ENCODE measurements at places on chromosomes 6 and 20. TPM values are rescaled to one million over a fixed set of nuclear protein-coding genes. Genes with fewer than 3 reads are reported as not detected.

GRCh38 chr6:152068622-152069261, 261.3 kb downstream of the ESR1 start:
- no peak overlapping the region for H3K4me3 ChIP-seq
- no peaks in the 10 kb centered on the region for H3K27me3 ChIP-seq
- DNase-seq: no peak
- H3K27ac ChIP-seq: no peak overlapping the region
- H3K4me1 ChIP-seq: peaks cover 10% of the 10 kb centered on the region

GRCh38 chr6:68368845-68369244, 266.2 kb upstream of the ADGRB3 start:
- no peaks in the 10 kb centered on the region for H3K36me3 ChIP-seq
- no peak overlapping the region for H3K27ac ChIP-seq
- DNase-seq: no peak
- H3K27me3 ChIP-seq: no peaks in the 10 kb centered on the region

GRCh38 chr6:133243723-133244305, 2.7 kb downstream of the EYA4 start:
- no peak overlapping the region for H3K4me3 ChIP-seq
- peaks cover 9% of the 10 kb centered on the region for H3K27me3 ChIP-seq

- H3K4me3 ChIP-seq: peak overlapping the region; percentile 12
- no peak overlapping the region for H3K27ac ChIP-seq
These were observed 92.5 kb upstream of the ADGRF1 start for GRCh38 chr6:47134476-47135189.

GRCh38 chr20:12762725-12763124, 246.0 kb upstream of the SPTLC3 start:
- H3K4me3 ChIP-seq: peak overlapping the region; percentile 62
- peak overlapping the region; percentile 3 for H3K27ac ChIP-seq
- no peaks in the 10 kb centered on the region for H3K27me3 ChIP-seq
- H3K4me1 ChIP-seq: peaks cover 13% of the 10 kb centered on the region
- DNase-seq: no peak
- H3K36me3 ChIP-seq: no peaks in the 10 kb centered on the region

DNA sequence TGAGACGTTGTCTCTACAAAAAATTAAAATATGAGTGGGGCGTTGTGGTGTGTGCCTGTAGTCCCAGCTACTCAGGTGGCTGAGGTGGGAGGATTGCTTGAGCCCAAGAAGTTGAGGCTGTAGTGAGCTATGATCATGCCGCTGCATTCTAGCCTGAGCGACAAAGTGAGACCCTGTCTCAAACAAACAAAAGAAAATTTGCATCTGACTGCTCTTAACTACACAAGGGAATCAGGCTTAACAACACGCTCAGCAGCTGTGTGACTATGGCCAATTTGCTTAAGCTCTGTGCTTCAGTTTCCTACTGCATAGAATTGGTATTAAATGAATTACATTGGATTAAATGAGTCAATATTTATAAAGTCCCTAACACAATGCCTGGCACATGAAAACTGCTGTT, 24.3 kb upstream of the MRPS10 start:
- no peak for DNase-seq
- H3K4me1 ChIP-seq: no peaks in the 10 kb centered on the region
- H3K27me3 ChIP-seq: no peaks in the 10 kb centered on the region
- peaks cover 6% of the 10 kb centered on the region for H3K36me3 ChIP-seq

GRCh38 chr6:149433881-149434280, 33.8 kb downstream of the SUMO4 start:
- no peaks in the 10 kb centered on the region for H3K27me3 ChIP-seq
- H3K4me1 ChIP-seq: no peaks in the 10 kb centered on the region
- no peak overlapping the region for H3K27ac ChIP-seq
- no peak overlapping the region for H3K4me3 ChIP-seq
- H3K36me3 ChIP-seq: no peaks in the 10 kb centered on the region

- no peaks in the 10 kb centered on the region for H3K36me3 ChIP-seq
- H3K27ac ChIP-seq: no peak overlapping the region
- no peaks in the 10 kb centered on the region for H3K4me1 ChIP-seq
- no peak overlapping the region for H3K4me3 ChIP-seq
- DNase-seq: no peak
These were observed 99.6 kb upstream of the COL21A1 start for GRCh38 chr6:56346958-56347357.

DNA sequence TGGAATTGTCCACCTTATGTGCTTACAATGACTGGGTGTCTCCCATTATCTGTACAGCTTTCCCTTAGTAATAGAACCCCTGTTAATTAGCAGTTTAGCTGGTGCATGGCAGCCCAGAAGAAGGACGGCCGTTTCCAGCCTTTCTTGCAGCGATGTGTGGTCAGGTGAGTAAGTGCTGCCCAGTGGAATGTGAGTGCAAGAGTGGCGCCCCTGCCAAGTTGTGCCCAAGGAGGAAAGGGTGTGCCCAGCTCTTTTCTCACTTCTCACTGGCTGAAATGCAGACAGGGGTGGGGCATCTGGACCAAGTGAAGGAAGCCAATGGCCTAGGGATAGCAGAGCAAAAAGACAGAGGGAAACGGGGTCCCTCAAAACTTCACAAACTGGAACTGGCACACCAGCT, 296.8 kb downstream of the PREX1 start:
- H3K4me1 ChIP-seq: no peaks in the 10 kb centered on the region
- H3K27ac ChIP-seq: no peak overlapping the region
- no peaks in the 10 kb centered on the region for H3K36me3 ChIP-seq
- no peak overlapping the region for H3K4me3 ChIP-seq

- no peak overlapping the region for H3K27ac ChIP-seq
- H3K4me3 ChIP-seq: no peak overlapping the region
- peaks cover 14% of the 10 kb centered on the region for H3K4me1 ChIP-seq
- no peaks in the 10 kb centered on the region for H3K27me3 ChIP-seq
- no peak for DNase-seq
- no peaks in the 10 kb centered on the region for H3K36me3 ChIP-seq
These were observed 169.7 kb downstream of the ATXN1 start for GRCh38 chr6:16591396-16592222.

SPINT4 gene
- total RNA-seq: not detected

VSX1 gene
- not detected for total RNA-seq

TNNC2 gene
- total RNA-seq: not detected

BPIFA1 gene
- total RNA-seq: not detected

PTPRT gene
- not detected for total RNA-seq

TFAP2D gene
- total RNA-seq: not detected

KIAA1755 gene
- 45.4 TPM for total RNA-seq

HMGCLL1 gene
- total RNA-seq: not detected

BTNL2 gene
- total RNA-seq: not detected

Data from thoracic aorta (tissue), 2 donors.